ENCODE measurements at places on chromosomes 12 and 14.

DNA sequence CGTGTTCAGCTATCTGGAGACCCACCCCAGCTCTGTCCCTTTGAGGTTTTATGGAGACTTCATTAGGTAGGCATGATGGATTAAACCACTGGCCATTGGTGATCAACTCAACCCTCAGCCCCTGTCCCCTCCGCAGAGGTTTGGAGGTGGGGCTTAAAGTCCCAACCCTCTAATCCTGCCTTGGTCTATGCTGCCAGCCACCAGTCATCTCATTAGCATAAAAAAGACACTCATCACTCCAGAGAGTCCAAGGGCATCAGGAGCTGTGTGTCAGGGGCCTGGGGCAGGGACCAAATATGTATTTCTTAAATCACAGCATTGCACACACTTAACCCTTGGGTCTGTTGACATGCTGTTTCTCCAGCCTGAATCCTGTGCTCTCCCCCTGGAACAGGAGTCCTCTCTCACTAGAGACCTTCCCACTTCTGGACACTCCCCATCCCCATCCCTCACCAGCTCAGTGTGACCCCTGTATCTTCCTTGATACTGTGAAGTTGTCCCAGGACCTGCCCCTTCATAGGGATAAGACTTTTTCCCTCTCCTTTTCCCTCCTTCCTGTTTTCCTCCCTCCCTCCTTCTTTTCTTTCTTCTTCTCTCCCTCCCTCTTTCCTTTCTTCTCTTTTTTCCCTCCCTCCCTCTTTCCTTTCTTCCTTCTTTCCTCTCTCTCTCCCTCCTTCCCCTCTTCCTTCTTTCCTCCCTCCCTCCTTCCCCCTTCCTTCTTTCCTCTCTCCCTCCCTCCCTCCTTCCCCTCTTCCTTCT lies 54.7 kb upstream of the CLMN start:
- DNase-seq: no peak

GRCh38 chr14:75794615-75795038 lies 133.6 kb downstream of the TTLL5 start:
- DNase-seq: peak; percentile 26

GRCh38 chr12:148676-149416 lies 65.1 kb downstream of the SLC6A12 start:
- no peak for DNase-seq

- no peak for DNase-seq
Measured at GRCh38 chr14:91786188-91786587, 54.3 kb upstream of the CATSPERB start.

DNA sequence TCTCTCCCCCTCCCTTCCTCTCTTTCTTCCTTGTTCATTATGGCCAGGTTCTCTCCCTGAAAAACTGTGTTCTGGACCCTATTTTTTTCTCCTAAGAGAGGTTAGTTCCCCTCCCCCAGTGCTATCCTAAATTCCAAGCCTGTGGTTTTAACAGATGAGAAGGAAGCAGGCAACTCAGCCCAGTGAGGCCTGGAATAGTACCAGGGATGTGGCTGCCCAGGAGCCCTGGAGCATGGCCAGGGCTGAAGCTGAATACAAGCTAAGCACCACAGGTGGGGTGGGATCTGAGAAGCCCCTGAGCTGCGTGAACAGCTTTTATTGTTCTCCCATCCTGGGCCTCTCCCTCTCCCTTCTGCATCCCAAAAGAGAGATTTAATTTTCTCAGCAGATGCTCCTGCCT lies 1581.3 kb upstream of the TMEM132C start:
- DNase-seq: no peak

DNA sequence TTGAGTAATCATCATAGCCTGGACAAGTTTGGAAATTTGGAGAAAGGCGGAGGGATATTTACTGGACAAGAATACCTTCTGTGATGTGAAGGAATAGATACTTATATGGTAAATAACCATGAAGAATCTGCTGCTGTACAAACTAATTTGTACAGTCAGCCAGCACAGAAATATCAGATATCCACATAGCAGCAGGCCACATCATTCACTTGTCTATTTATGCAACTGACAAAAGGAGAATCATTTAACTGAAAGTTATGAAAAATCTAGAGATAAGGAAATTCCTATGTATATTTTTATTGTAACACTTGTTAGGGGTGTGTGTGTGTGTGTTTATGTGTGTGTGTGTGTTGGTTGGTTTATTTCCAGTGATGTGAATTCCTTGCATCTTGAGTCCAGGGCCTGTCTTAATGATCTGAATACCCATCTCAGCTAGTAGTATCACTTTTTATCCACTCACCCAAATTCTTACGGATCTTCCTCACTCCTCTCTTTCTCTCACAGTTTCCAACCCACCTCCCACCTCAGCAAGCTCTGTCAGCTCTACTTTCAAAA lies 10.5 kb upstream of the LRIG3 start:
- DNase-seq: no peak

All from hematopoietic multipotent progenitor cell treated with erythropoietin and hydrocortisone succinate and interleukin-3 and kit ligand, for 4 days (in vitro differentiated cells).